Stimulated activated CD8-positive, alpha-beta memory T cell treated with anti-CD3 and anti-CD28 coated beads, Interleukin-4, amount 100 ng/mL, for 1 hour (primary cell): ENCODE measurements at places on chromosomes 3 and 15.

GRCh38 chr15:90059208-90059985 lies 42.9 kb downstream of the IDH2 start:
- peak; percentile 27 for DNase-seq

DNA sequence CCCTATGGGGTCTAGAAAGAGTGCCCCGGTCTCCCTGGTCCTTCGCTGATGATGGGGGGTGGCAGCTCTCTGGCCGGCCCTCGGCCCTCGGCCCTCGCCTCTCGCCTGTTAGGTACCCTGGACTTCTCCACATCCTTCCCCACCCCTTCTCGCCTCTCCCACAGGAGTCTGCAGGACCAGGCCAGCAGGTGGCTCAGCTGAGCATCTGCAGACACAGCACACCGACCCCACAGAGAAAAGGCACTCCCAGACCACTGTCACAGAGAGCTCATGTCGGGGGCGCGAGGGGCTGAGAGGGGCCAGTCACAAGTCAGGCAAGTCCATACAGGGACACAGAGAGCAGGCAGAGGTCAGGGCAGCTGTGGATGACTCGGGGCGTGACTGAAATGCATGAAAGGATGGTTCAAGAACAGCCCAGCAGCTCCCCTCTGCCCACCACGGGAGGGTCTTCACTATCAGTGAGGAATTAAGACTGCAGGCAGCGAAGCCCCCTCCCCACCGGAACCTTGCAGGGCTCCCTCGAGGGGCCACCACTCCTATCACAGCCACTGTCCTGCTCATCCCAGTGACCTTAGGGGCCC lies 181.7 kb upstream of the NSMCE3 start:
- DNase-seq: no peak

DNA sequence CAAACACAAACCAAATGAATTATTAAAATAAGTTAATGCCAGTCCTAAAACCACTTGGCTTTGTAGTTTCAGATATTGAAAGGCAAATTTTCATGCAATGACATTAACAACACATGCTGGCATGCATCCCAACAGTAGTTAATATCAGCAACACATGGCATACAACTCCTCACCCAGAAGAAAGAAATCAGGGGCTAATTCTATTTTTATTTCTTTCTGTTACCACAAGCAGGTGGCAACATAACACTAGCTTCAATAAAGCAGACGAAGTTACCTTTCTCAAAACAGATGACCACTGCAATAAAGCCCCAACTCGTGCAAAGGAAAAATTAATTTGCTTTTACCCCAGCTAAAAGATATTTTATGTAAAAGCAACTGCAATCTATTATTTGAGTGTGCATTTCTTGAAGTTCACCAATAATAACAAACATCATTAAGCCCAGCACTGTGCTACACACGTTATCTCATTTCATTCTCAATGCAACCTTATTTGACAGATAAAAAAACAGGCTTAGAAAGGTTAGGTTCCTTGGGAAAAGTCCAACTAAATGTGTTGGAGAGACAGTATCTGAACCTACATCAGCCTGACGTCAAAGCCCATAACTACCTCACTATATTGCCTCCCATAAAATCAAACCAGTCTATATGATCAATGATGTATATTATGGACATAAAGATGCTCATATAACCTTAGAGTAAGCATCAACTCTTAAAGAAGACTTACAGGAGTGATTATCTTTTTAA lies 2.8 kb downstream of the TOP2B start:
- no peak for DNase-seq

- DNase-seq: no peak
These were observed 87.9 kb downstream of the KLF15 start for GRCh38 chr3:126269354-126269753.

DNA sequence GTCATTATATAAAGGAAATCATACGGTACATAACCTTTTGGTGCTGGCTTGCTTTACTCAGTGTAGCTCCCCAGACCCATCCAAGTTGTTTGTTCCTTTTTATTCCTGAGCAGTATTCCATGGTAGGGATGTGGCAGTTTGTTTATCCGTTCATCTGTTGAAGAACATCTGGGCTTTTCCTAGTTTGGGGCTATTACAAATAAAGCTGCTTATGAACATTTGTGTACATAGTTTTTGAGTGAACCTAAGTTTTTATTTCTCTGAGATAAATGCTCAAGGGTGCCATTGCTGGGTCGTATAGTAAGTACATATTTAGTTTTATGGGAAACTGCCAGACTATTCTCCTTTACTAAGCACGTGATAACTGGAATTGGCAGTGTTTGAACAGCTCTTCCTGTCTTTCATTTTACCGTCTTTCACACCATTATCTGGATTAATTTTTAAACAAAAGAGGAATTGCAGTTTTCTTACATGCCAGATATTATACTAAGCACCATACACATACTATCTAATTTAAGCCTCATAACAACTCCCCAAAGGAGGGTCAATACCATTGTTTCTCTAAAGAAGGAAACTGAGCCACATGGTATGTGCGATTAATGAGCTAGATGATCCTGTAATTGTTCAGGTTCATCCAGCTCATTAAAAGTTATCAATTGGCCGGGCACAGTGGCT lies 85.6 kb downstream of the PTPRG start:
- no peak for DNase-seq

DNA sequence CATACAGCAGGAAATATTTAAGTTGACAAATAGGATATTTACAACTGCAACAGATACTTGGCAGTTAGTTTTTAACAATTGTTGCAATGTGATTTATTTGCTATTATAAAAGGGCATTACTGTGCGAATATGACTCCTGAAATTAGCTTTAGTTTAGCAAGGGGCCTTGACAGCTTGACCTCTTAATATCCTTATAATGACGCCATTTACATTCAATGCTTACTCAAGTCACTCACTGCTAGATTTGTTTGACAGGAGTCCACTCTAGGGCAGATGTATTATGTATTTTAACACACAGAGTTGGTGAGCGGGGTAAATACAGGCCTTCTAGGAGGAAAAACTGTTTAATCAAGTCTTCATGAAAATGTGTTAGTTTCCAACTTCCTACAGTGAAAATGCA lies 58.1 kb upstream of the C15orf61 start:
- DNase-seq: no peak

- no peak for DNase-seq
These were observed 345.6 kb downstream of the NLGN1 start for GRCh38 chr3:173743111-173743510.

DNA sequence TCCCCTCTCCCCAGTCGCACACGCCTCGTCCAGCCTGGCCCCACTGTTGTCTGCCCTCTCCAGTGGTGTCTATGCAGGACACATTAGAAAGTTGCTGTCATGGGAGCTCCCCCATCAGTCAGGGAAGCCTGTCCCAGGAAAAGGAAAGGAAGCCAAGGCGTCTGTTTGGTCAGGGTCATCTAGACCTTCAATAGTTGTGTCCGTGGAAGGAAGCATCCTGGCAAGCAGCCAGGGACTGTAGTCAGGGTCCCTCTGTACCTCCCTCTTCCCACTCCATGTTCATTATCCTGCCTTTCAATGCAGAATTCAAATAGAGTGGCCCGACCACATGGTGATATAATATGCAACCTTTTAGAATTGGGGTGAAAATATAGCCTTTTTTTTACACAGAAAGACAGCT lies 60.7 kb upstream of the RAB6B start:
- DNase-seq: no peak
